Activated T-cell treated with anti-CD3 and anti-CD28 coated beads, Interleukin-2, amount 50 U/mL, for 4 hours (primary cell): ENCODE measurements at places on chromosomes 11 and 22.

GRCh38 chr11:75719340-75720239 lies 2.0 kb downstream of the MOGAT2 start:
- no peak for DNase-seq

DNA sequence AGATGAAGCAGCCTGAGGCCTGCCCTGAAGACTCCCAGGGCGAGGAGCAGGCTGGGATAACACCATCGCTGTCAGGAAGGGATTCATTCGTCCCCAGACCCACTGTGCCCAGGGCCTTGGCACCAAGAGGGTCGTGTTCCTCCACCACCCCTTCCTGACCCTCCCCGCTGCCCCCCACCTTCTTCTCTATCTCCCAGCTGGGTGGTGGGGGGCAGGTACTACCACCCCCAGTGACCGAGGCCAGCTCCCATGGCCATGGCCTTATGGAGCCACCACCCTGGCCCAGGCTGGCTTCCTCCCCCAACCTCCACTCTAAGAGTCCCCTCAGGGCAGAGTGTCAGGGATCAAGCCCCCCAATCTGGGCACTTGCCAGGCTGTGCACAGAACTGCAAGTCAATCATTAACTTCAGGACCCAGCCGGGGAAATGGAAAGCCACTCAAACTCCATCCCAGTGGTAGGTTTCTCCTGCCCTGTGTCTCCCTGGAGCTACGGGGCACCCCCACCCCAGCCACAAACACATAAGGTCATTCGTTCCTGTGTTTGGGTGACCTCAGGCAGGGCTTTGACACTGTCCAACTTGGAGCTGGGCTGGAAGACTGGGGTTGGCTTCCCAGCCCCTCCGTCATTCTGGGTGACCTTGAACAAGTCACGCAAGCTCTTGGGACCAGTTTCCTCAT lies 33.3 kb upstream of the WNT11 start:
- DNase-seq = no peak

GRCh38 chr11:72770799-72771198 lies 18.6 kb upstream of the ARAP1 start:
- no peak for DNase-seq

- DNase-seq = peak; percentile 62
These were observed 20.6 kb upstream of the PLEKHB1 start for GRCh38 chr11:73625696-73626318.

DNA sequence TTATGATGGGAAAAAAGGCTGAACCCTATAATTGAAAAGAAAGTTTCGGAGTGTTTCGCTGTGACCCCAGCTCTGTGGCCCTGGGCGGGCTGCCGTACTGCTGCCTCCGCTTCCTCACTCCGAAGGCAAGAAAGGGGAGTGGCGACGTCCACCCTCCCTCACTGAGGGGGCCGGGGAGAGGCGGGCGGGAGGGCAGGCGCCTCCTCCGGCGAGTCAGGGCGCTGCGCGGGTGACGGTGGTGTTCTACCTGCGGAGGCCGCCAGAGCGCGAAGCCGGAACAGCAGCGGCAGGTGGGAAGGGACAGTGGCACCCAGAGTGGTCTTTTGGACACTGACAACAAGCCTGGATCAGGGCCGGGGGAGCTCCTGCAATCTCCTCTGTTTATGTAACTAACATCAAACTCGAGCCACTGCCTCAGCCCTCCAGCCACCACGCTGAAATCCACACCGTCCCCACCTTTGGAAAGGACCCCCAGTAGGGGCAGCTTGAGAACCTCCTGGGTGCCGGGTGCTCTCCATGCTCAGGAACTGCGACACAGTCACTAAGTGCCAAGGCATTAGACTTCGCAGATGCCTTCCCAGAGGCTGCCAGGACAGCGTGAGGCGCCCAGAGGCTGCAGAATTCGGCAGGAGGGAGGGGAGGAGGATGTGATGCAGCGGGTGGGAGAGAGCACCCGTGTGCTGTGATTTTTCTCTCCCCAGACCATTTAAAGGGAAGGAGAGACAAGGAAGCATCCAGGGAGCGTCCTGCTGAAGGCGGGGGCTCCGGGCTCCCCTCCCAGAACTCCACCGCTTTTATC lies 25.5 kb downstream of the BID start:
- no peak for DNase-seq

DNA sequence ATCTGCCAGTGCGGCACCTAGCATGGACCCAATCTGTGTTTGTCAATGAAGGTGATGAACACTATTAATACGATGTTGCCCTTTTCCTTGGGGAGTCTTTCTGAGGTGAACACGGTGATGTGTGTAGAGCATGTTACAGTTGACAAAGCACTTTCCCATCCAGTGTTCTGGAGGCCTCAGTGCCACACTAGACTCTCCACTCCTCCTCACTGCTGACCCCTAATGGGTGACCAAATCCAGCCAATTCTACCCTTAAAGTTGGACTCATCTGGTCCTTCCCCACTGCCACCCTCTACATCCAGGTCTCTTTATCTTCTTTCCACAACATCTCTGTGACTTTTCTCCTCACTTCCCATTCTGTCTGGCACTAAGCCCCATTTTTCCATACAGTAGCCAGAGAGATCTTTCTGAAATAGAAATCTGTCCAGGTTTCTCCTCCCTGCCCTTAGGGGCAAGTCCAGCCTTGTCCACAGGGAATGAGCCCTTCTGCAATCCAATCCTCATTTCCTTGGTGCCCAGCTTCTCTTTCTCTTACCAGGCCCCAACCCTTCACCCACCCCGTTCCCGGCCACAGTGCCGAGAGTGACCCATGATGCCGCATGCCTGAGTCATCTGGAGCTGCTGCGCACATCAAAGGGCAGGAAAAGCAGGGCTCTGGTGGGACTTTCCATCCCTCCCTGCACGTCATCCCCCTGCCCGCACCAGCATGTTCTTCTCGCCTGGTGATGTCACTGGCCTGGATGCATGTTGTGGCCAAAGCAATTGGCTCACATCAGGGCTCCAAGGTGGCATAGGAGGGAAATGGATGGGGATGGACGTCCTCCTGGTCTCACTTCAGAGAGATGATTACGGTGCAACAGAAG lies 64.2 kb downstream of the RASSF10 start:
- no peak for DNase-seq

DNA sequence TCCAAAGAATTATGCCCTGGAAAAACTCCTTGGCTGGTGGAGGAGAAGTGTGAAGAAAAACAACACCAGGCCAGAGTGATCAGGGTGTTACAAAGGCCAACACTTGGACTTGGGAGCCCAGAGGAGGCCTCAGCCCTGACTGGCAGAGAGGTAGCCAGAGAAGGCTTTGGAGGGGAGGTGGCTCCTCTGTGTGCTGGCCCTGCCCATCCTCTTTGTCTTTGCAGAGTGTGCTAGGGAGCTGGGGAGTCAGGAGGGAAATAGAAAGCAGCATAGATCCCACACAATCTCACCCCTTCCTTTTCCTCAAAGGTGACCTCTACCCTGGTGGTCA lies 12.0 kb upstream of the P2RY6 start:
- no peak for DNase-seq

- no peak for DNase-seq
These were observed 60.1 kb downstream of the PDE3B start for GRCh38 chr11:14703731-14704130.

- DNase-seq = no peak
These were observed 840 bp downstream of the VPREB3 start for GRCh38 chr22:23753385-23753784.

GRCh38 chr11:36219996-36220395 lies 69.2 kb downstream of the COMMD9 start:
- DNase-seq = no peak

GRCh38 chr11:122162095-122162494 lies 46.1 kb upstream of the BLID start:
- no peak for DNase-seq

GRCh38 chr22:41596776-41597634 lies 7.4 kb upstream of the PMM1 start:
- peak; percentile 21 for DNase-seq

GRCh38 chr11:130721736-130722135 lies 194.5 kb downstream of the SNX19 start:
- no peak for DNase-seq

- no peak for DNase-seq
These were observed 26.2 kb downstream of the OR10A6 start for GRCh38 chr11:7904917-7905316.

DNA sequence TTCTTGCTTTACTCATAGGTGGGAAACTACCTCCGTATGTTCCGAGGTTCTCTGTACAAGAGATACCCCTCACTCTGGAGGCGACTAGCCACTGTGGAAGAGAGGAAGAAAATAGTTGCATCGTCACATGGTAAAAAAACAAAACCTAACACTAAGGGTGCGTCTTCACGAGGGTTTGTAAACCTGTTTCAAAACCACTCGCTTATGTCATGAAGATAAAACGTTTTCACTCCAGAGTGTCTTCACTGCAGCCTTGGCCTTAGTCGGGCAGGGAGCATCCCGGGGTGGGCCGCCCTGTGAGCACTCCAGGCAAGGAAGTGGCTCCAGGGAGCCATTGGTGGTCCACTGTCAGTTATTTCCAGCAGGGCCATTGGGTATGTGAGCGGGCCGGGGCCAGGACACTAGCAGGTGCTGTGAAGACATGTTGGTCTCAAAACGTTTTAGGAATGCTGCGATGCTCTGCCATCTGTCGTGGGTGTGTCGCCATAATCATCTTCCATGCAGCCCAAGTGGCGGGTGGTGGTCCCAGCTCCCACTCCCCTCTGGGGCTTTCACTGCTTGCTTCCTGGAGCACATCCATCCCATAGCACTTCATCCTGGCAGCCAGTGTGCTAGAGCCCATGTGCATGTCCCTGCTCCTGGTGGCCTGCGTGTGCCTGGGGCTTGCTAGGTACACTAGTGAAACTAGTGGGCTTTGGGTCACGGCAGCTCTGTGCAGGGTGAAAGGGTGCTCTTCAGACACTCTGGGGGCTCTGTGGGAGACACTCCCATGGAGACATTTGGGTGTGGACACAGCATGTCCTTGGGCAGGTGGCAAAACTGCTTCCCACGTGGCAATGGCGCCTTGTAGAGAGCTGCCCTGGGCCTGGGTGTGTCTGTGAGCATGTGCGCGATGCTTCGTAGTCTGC lies 5.2 kb downstream of the SMARCB1 start:
- DNase-seq = no peak

- no peak for DNase-seq
These were observed 125.9 kb downstream of the CWF19L2 start for GRCh38 chr11:107331728-107332127.

- no peak for DNase-seq
These were observed 9.9 kb downstream of the LINC01488 start for GRCh38 chr11:69491071-69492031.

DNA sequence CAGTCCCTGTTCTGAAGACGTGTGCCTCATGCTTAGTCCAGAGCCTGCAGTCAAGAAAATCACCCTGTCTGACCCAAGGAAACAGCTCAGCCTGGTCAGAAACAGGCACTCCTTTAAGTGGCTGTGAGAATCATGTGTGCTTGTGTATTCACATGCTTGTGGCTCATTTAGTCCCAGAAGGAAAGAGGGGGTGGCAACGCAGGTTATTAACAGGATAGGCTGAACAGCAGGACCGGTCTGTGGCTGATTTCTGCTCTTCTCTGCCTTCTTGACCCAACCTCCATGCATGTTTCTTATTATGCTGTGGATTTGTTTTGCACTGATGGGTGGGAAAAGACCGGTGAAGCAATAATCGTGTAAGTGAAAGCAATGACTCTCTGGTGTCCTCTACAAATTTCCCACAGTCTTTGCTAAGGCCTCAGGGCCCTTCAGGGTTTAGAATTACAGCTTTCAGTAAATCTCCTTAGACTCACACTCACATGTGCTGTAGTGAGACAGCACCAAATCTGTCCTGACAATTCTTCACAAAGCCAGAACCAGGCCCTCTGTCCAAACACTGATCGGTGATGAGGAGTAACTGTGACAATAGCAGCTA lies 288.1 kb downstream of the ETS1 start:
- DNase-seq = no peak

DNA sequence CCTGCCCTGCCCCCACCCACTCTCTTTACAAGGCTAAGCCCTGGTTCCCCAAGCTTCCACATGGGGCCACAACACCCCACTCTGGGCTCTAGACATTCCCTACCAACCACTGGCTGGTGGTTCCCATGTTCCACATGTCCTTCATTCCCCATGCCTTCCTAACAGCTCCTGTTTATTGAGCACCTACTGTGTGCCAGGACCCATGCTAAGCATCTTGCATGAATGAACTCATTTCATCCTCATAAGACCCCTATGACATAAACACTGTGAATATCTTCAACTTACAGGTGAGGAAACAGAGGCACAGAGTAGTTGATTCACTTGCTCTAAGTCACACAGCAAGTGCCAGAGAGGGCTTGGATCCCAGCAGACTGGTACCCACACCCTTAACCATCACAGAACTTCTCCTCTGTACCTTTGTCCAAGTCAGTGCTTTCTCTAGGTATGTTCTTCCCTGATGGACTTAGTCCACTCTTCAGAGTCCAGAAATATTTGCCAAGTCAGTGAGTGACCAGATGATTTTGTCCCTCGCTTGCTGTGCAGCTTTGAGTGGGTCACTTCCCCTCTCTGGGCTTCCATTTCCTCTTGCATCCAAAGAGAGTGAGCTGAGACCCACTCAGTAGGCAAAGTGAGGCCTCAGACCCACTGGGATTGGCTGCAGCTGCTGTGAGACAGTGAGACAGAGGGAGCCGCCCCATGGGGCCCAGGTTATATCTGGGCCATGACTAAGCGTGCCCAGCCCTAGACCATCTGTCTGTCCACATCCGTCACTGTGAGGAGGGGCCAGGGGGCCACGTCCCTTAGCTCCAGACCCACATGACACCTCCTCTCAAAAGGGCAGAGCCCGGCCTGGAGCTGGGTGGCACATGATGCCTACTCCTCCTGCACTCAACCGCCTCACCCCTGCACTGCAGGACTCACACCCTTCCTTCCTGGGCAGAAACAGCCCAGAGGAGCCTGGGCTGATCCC lies 132.4 kb downstream of the MN1 start:
- DNase-seq = no peak

GRCh38 chr11:2508793-2509192 lies 64.0 kb downstream of the KCNQ1 start:
- no peak for DNase-seq

GRCh38 chr11:11988099-11988651 lies 20.3 kb downstream of the DKK3 start:
- no peak for DNase-seq

DNA sequence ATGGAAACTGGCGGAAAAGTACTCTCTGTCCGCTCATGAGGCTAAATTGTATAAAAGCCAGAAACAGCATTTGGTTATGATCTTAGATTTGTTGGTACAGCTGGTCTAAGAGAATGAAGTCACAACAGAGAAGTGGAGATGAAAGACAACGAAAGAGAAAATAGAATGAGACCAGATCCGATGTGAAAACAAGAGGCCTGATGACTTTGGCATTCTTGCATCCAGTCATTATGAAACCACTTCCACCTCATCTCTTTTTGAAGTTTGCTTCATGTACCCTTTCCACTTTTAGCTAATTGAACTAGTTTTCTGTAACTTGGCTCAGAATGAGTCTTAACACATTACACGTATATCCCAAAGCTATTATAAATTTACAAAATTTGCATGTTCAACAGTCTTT lies 1431.7 kb downstream of the LRRC4C start:
- DNase-seq = no peak

- DNase-seq = peak; percentile 46
These were observed 20.5 kb downstream of the EPS8L2 start for GRCh38 chr11:726278-727220.

DNA sequence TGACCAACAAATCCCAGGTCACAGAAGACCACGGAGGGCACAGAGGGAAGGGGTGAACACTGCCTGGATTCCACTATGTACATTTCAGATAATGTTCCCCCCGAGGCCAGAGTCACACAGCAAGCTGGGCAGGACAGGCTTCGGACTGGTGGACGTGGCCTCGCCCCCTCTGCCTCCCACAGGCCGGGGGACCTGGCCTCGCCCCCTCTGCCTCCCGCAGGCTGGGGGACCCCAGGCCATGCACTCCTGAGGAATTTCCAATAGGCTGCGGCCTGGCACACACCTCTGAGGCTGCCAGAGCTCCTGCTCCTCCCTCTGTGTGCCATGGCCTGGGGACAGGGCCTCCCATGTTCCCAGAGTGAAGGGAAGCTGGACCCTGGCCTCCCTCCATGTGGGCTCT lies 1352.8 kb downstream of the BRD1 start:
- no peak for DNase-seq
